NCI-H1417 treated with DMSO at 0.1 percent for 48 hours (cell line): ENCODE measurements at places on chromosomes 7 and 10.
A peak's percentile ranks its signal among the peaks of the same experiment; 100 is the strongest.

GRCh38 chr7:26592011-26592410 lies 272.4 kb downstream of the SKAP2 start:
- DNase-seq, result no peak

- DNase-seq, result no peak
Measured at GRCh38 chr7:99112097-99112496, 31.8 kb downstream of the SMURF1 start.

DNA sequence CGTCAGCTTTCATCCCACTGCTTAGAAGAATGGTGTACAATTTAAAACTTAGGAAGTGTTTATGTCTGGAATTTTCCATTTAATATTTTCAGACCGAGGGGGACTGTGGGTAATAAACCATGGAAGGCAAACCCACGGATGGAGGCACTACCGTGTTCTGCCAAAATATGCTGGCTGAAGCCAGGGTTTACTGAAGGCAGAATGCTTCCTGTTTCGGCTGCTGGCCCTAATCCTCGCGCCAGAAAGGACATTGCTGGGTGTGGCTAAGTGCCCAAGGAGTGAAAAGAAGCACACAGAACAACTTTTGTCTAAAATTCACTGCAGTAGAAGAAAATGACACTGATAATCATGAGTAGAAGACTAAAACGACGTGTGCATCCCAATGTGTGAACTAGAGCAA lies 32.3 kb downstream of the PITRM1 start:
- DNase-seq, result no peak

GRCh38 chr7:158902427-158902826 lies 46.1 kb downstream of the DYNC2I1 start:
- DNase-seq, result no peak

DNA sequence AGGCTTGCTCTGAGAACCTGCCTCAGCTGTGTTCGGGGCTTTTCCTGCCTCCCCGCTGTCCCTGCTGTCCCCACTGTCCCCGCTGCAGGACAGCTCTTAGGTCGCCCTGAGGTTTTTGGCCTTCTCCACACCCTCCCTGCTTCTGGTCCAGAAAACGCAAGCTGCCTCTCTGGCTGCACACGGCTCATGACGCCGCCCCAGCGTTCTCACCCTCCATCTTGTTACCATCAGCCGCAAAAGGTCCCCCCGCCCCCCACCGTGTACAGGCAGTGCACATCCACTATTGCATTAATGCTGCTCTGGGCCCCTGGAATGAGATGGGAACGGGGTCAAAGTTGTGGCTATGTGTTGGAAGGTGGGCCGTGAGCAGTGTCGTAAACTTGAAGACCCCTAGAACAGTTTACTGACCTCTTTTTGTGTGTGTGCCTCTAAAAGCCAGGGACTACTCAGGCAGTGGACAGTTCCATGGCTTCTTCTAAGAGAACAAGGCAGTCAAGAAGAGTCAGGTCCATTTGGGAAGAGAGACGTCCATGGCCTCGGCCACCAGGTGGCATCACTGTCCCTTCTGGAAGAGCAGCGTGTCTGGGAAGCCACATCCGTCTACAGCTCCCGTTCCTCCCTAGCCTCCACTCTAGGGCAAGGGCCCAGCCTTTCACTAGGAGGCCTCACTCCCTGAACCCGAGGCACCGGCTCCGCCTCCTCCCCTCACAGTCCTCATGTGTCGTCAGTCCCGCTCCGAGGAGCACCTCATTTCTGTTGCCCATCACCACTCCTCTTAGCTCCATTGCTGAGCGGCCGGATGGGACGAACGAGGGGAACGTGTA lies 38.5 kb upstream of the MKRN1 start:
- DNase-seq, result peak; percentile 56

- DNase-seq, result no peak
Measured at GRCh38 chr7:80153446-80153845, 18.8 kb downstream of the GNAI1 start.

DNA sequence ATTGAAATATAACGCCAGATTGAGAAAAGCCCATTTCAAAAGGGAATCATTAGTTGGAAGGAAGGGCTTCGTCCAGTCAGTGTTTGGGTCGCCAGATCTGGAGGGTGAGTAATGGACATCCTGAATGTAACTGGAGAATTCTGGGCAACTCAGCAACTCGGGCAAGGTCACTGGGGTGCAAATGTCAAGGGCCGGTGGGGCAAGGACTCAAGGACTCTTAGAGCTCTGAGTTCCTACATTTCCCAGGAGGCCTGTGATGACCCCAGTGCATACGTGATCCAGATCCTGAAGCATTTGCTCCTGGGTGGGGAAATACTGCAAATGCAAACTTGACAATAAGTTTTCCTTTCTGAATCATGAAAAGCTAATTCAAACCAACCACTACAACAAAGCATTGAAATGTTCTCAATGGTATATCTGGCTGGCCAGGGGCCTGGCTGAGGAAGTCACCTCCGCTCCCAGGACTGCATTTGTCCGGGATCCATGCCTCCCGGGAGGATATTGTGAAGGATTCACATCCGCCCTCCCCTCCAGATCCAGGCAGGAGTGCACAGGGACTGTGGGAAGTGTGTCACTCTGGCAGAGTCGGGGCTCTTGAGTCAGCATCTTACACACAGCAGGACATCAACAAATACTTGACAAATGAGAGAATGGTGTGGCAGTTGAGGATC lies 164.0 kb downstream of the FANK1 start:
- DNase-seq, result no peak

GRCh38 chr7:6628045-6628444 lies 9.1 kb upstream of the ZNF316 start:
- DNase-seq, result no peak

DNA sequence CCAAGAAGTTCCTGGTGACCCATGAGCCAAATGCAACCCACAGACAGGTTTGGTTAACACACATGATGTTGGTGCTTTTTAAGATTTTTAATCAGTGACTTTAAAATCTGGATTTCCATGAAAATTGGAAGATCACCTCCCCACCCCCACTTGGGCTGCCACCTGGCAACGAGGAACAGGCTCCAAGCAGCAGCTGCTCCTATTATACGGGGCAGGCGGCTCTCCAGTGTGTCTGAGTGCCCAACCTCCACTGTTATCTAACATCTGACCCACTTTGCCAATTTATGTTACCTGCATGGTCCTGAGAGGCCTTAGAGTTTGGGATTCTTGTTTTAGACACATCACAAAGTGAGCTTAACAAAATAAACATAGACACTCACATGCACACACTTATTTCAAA lies 56.4 kb downstream of the SGMS1 start:
- DNase-seq, result no peak

- no peak for DNase-seq
Measured at GRCh38 chr10:120477021-120477742, 20.2 kb downstream of the PLPP4 start.

DNA sequence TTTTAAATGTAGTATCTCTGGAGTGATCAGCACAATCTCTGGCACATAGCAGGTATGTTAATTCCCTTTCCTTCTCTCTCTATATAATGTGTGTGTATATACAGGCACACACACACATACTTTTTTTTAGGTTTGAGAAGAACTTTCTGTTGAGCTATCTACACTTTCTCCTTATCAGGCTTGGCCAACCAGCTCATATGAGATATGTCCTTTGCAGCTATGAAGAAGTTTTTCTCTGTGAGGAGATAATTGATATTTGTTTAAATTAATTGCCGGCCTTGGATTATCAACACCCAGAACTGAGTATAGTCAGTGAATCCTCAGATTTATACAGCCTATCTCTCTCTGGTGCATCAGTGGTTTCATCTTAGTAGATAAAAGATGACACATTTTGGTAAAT lies 2.3 kb upstream of the MCU start:
- no peak for DNase-seq

DNA sequence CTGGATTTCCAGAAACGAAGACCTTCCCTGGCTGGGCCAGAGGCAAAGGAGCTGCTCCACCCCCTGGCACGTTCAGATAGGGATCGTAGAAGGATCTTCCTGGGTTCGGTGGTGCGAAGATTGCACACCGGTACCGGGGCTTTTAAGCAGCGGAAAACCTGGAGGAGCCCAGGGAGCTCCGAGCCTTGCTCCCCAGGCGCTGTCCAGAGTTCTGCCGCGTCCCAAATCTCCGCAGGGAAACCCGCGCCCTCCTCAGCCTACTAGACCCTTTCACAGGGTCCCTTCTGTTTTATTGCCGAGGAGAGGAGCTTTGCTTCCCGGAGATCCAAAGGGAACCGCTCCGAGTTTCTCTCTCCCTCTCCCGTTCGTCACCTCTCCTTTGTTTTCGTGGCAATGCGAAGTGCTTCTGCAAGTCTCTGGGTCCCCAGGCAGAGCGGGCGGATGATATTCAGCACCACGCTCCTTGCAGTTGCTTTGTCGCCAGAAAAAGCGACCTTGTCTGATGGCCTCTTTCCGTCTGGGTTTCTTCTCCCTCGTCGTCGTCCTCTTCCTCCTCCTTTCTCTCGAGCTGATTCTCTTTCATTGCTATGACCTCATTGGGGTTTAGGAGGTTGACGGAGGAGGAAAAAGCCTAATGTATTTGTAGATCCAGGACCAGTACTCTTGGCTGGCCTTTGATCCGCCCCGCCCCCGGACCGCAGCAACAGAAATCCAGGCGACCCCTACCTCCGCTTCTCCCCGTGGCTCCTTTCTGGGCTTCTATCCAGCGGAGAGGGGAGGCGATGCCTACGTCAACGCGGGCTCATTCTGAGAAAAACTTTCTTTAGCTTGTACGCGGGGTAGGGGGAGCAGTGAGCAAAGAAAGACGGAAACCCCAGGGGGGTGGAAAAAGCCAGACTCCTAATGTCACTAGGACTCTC lies at the start of gene TMEM196:
TMEM196 (minus strand) TSS at position 777 of the 920 bp plus-strand sequence. CDS start 921 bp downstream, outside the sequence.
- no peak for DNase-seq

DNA sequence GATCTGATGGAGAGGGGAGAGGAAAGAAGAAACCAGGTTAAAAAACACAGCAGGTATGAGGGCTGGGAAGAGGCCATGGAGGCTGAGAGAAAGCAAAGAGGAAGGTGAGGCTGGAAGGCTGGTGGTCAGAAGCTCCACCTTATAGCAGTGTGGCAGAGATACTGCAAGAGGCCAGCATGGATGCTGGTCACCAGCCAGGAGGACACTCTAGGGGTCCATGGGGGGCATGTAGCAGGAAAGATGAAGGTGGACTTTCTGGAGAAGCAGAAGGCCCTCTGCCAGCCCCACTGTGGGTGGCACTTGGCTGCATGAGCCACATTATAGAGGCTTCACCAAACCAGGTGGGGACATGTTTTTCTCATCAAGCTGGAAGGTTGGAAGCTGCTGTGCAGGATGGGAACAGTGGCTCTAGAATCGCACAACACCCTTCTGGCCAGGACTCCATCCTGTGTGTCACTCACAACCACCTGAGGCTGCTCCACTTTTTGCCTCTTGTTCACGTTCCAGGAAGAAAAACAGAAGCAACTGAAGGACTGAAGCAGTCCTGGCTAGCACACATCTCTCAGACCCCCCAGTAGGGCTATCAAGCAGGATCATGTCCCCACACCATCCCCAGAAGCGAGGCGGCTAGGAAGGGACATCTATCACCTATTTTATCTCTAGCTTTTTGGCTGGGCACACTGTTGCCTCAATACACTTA lies 587.5 kb upstream of the MGMT start:
- no peak for DNase-seq

- peak; percentile 74 for DNase-seq
Measured at GRCh38 chr7:82044497-82045080, 274.7 kb upstream of the HGF start.

DNA sequence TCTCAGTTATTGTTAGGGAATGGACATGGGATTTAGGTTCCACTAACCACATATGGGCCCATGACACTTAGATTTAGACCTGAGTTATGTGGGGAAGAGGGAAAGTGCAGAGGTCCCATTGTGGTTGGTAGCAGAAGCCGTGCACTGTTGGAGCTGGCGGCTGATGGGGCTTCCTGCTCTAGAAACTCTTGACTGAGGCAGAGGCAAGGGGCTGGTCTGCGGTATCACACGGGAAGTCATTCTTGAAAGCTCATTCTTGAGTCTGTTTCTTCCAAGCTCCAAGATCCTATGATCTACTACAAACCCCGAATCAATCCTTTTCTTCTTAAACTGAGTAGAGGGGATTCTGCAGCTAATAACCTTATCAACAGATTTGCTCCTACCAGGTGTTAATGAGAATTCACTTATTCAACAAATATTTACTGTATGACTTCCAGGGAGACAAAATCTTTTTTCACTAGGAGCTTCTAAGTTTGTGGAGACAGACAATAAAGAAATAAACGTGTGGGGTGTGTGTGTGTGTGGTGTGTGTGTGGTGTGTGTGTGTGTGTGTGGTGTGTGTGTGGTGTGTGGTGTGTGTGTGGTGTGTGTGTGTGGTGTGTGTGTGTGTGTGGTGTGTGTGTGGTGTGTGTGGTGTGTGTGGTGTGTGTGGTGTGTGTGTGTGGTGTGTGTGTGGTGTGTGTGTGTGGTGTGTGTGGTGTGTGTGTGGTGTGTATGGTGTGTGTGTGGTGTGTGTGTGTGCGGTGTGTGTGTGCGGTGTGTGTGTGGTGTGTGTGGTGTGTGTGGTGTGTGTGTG lies 57.1 kb downstream of the AOC1 start:
- DNase-seq, result no peak

DNA sequence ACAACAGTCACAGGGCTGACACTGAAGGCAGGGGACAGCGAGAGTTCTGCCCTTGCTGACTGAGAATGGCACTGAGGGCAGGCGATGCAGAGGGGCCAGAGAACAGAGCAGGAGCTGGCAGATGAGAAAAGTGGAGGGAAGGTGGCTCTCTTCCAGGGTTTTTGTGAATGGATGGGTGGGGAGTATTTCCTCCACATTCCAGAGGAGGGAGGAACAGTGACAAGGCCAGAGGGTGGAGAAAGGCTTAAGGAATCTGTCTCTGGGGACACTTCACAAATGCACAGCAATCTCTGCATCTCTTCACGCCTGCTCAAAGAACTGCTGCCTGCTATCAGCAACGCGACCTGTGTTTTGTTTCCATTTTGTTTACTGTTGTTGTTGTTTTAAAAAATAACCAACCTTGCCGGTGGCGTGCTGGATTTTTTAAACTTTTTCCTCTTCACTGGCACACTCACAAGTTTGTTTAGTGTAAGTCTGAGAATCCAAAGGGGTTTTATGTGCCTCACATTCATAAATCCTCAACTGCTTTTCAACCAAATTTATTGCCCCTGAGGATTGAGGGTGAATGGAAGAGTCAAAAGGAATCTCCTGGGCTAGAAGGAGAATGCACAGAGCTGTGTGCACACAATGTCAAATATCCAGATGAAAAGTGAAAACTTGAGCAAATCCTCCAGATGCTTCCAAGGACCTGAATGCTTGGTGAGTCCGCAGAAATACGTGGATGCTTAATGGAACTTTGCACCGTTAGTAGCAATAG lies 129.3 kb downstream of the GLI3 start:
- DNase-seq, result no peak

- no peak for DNase-seq
Measured at GRCh38 chr7:23895666-23896096, 185.7 kb downstream of the STK31 start.

GRCh38 chr10:130403153-130404075 lies 267.2 kb downstream of the GLRX3 start:
- no peak for DNase-seq

- no peak for DNase-seq
Measured at GRCh38 chr10:78549140-78549935, 515.7 kb downstream of the RPS24 start.

GRCh38 chr7:75688200-75689136 lies 50.3 kb downstream of the HIP1 start:
- no peak for DNase-seq

- no peak for DNase-seq
Measured at GRCh38 chr7:27141137-27141922, 2.2 kb downstream of the HOXA5 start.

- no peak for DNase-seq
Measured at GRCh38 chr7:36887969-36888368, 163.7 kb upstream of the AOAH start.

- peak; percentile 88 for DNase-seq
Measured at GRCh38 chr7:148983200-148984146, 44.8 kb downstream of the PDIA4 start.
